ENCODE measurements at places on chromosomes 5 and 9. TPM values are rescaled to one million over a fixed set of nuclear protein-coding genes. Genes with fewer than 3 reads are reported as not detected.

DNA sequence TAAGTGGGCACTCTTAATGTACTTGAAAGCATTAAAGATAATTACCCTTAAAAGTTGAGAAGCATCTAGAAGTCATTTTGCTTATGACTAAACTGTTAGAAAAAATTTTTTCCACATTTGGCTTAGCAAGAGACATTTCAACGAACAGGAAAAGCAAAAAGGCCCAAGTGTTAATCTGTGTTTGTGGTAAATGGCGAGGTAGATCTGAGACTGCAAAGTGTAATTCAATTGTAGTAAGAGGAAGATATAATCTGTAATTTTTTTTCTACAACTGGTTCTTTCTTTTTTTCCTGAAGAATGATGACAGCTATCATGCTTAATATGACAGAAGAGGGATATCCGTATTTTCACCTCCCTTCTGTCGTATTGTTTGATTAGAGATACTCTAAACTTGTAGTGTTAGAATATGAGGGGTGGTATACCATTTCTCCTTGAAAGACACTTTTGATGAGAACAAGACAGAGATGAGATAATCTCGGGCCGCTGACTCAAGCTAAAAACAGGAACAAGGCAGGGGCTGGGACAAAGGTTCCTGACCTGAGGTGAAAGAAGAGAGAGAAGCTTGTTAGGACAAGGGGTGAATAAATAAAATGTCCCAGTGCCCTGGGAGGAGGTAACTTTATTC, 459.3 kb upstream of the ZNF608 start:
- DNase-seq: no peak

- no peak for DNase-seq
Observed at GRCh38 chr5:94153736-94154450, 412.5 kb upstream of the POU5F2 start.

The MARCOL gene
- not detected for total RNA-seq

- DNase-seq: no peak
Observed at GRCh38 chr5:17203329-17204132, 13.9 kb upstream of the BASP1 start.

GRCh38 chr9:35882263-35882848, 12.2 kb upstream of the OR13J1 start:
- peak; percentile 84 for DNase-seq

GRCh38 chr5:98904780-98905179, 24.0 kb downstream of the CHD1 start:
- peak; percentile 54 for DNase-seq

DNA sequence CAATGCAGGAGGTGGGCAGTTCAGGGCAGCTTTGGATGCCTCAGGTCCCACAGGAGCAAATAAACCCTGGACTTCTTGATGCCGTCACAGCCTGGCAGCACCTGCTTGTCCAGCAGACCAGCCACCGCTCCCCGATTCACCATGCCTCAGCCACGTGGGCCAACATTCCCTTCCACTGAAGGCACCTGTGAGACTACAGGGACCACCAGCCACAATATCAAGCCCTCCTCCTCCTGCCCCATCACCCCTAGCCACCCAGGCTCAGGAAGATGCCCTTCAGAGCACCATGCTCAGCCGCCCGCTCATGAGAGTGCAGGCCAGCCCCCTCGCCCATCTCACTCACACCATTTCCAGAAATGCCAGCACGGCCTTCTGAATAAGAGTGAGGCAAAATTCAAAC, 234.7 kb downstream of the SYK start:
- DNase-seq: no peak

Measured in activated CD4-positive, alpha-beta memory T cell treated with anti-CD3 and anti-CD28 coated beads for 36 hours (primary cell).